ENCODE measurements at places on chromosomes 13 and 19. TPM values are rescaled to one million over a fixed set of nuclear protein-coding genes. Genes with fewer than 3 reads are reported as not detected.

The APLP1 gene
- 3.9 TPM for total RNA-seq

The F7 gene
- total RNA-seq = 0.10 TPM

The PLVAP gene
- 181 TPM for total RNA-seq

The CGB7 gene
- total RNA-seq = not detected

The ZNF880 gene
- total RNA-seq = 20.3 TPM

All from posterior vena cava (tissue), 2 donors.